ENCODE measurements at places on chromosomes 11 and 22.

- DNase-seq, result no peak
Measured at GRCh38 chr11:105392556-105392955, 217.3 kb upstream of the GRIA4 start.

DNA sequence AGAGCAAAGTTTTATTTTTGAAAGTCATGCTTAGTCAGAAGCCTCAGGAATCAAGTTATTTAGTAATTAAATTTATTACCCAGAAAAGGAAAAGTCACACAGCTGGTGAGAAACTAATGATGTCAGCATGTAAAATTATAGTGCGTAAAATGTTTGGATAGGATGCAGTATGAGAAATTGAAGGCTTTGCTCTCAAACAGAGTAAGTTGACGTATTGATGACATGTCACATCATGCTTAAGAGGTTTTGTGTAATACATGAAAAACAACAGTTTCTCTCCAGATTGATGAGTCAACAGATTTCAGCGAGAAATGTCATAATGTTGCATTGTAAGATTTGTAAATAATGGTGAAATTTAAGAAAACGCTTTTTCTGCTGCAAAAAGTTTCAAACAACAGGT is 769.8 kb downstream of the METTL15 start:
- DNase-seq, result no peak

DNA sequence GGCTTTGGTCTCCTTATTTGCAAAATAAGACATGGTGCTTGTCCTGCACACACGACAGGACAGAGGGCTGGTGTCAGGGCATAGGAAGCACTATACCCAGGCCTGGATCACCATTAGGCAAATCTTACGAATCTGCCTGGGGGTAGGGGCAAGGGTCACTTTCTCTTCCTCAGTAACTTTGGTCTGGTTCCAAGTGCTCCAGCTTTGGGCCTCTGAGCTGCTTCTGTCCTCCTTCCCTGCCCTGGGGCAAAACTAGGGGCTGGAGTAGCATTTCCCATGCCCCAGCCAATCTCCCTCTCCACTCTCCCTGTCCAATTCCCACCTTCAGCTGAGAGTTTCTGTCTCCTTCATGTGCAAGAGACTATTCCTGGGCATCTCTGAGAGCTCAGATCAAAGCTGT is 123.7 kb upstream of the NECTIN1 start:
- DNase-seq, result no peak

GRCh38 chr11:48028914-48029680 is 48.7 kb downstream of the PTPRJ start:
- DNase-seq, result no peak

DNA sequence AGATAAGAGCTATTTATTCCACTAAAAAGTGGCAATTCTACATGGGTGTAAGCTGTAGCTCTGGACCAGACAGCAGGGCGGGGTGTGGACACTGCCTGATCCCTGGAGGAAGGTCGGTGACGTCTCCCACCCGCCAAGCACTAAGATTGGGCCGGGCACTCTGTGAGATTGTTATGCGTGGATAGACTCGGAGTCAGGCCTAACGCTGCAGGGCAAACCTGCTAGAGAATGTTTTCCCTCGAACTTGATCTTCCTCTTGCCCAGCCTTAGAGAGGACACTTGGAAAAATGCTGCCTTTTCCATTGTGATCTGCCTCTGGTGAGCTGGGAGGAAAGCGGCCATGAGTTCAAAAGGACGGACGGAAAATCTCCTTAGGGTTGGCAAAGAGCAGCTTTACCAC is 1273.4 kb downstream of the TBC1D22A start:
- DNase-seq, result no peak

- DNase-seq, result peak; percentile 1
Measured at GRCh38 chr11:2806351-2807024, 79.1 kb downstream of the CDKN1C start.

GRCh38 chr11:33307984-33308383 is 50.8 kb downstream of the HIPK3 start:
- no peak for DNase-seq

DNA sequence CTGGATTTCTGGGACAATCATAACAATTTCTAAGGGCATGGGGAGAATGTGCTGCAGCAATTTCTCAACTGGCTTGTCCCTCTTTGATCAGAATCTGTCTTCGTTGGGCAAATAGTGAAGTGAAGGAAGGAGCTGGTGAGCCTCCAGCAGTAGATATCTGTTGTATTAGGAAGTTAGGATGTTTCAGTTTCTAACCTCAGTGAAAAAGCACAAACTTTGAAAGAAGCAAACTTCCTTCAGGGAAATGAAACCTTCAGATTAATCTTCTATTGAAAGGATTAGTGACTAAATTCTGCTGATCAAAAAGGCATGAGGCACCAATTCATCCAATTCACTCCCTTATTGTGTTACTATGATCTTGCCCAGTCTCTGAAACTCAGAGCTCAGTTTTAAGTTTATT is 24.3 kb downstream of the LMO2 start:
- no peak for DNase-seq

DNA sequence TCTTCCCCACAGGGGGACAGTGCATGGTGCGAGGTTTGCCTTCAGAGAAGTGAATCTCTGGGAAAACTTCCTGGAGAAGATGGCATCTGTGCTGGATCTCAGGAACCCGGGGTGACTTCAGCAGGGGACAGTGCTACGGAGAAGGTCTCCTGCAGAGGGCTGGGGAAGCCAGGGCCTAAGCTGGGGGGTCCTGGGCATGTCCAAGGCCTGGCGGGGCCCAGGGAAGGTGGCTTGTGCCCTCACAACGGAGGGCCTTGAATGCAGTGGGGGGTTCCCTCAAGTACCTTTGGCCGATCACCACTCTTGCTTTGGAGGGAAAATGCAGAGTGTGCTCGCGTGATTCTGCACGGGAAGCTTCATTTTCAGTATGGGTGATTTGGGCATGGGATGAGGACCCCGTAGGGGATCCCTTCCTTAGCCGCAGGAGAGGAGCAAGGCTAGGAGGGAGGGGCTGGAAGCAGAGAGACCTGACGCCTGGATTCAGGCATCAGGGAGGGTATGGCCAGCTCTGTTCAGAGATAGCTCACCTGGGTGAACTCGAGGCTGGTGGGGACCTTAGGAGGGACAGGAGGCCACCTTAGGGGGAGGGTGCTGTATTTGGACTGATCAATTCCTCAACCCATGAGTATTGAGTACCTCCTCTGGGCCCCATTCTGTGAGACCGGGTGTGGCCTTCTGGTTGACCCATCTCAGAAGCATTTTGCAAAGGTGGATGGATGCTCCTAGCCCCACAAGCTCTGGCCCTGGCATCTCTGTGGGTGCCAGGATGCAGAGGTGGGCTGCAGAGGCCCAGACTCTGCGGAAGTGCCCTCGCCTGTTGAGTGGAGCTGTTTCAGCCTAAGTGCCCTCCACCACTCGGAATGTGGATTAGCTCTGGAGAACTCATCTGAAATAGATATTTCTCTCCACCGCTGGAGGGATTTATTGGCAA is 529.4 kb downstream of the TBC1D22A start:
- DNase-seq, result no peak

DNA sequence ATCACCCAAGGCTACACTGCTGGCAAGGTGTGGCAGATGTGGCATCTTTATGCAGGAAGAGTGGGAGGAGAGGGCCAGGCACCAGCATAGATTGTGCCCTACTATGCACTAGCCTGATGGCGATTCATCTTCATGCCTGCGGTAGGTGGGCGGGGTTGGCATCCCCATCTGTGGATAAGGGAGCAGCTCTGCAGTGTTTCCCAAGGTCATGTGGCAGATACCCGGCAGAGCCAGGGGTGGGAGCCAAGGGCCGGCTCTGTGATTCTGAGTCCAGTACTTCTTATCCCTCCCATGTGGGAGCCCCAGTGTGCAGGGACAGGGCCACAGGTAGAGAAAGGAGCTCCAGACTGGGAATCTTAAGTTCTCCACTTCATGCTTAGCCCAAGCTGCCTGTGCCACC is 20.0 kb downstream of the CD82 start:
- no peak for DNase-seq

DNA sequence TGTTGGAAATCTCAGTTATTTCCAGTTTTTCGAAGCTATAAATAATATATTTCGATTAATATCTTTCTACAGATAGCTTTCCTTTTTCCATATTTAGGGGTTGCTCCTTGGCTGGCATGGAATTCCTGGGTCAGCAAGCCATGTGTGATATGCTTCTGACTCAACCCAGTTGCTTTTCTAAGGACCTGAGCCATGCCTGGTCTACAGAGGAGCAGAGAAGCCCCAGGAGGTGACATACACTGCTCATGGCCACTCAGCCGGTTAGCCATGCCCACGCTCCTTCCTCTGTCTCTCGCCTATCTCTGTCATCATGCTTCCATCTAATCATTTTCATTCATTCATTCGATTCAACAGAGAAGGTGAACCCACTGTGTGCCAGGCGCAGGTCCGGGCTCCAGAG is 23.2 kb upstream of the PDGFB start:
- no peak for DNase-seq

DNA sequence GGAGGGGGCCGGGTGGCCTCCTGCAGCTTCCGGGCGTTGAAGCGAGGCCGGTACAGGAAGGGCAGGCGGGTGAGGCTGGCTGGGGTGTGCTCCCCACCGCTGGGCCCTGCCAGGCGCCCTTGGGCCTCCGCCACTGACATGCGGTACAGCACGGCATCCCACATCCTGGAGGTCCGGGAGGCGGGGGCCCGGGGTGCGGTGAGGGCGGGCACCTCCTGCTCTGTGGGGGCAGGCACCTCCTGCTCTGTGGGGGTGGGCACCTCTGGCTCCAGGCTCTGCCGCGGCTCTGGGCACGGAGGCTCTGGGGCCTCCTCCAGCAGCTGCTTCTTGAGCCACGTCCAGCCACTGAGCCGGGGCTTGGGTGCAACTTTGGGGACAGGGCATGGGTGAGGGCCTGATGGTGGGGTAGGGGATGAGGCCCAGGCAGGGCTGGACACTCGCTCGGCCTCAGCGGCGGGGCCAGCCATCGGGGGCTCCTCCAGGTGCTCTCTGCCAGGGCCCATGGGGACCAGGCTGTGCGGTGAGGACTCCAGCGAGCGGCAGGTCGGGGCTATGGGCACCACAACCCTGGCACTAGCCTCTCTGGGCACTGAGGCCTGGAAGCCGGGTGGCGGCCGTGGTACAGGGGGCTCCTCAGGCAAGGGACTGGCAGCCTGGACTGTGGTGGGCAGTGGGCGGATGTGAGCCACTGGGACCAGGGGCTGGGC is 2.3 kb downstream of the PRR33 start:
- DNase-seq, result peak; percentile 67

DNA sequence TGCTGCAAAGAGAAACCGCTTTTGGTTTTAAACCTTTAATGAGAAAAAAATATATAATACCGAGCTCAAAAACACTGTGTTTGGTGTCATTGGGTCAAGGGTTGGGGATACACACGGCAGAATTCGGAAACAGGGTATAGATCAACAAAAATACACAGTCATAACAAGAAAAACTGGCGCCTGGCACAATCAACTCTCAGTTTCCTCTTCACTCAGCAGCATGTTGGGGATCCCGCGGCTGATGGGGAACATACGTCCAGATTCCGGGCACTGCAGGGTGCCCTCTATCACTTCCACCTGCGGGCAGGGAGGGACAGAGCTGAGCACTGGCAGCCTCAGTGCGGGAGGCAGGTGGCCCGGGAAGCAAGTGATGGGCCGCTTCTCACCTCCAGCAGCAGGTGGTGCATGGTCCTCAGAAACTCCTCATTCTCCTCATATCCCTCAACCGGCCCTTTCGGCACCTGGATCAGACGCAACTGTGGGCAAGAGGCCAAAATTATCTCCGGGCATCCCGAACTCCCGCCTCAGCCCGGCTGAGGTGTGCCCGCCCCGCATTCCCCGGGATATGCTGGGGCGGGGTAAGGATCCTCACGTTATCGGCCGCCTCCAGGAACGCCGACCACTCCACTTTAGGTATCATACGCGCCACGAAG is 561 bp downstream of the TRMT112 start:
- DNase-seq, result peak; percentile 35

DNA sequence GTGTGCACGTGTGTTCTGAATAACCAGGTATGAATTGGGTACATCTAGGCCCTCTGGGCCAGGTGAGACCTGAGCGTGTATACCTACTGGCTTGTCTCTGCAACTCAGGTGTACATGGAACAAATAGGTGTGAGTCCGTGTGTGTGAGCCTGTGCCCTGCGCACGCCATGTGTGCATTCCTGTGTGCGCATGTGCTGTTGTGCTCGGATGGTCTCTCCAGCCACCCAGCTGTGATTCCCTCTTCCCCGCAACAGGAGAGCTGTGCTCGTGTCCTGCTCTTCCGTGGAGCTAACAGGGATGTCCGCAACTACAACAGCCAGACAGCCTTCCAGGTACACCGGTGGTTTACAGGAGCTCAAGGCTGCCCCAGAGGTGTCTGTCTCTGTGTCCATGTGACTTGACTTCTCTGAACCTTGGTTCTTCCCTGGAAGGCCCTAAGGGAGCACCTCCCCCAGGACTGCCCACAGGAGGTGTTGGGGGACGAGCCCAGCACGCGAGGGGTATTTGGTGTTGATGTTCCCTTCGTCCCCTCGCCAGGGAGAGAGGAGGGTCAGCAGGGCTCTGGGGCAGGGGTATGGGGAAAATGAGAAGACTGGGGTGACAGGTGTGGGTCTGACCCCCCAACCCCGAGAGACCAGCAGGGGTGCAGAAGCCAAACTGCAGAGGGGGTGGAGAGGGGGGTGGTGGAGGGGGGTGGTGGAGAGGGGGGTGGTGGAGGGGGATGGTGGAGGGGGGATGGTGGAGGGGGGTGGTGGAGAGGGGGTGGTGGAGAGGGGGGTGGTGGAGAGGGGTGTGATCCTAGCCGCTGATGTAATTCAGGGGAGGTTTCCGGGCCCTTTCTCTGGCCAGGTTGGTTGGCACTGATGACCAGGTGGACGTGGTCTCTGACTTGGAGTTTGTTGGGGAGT is 10.7 kb downstream of the SHANK3 start:
- DNase-seq, result no peak

DNA sequence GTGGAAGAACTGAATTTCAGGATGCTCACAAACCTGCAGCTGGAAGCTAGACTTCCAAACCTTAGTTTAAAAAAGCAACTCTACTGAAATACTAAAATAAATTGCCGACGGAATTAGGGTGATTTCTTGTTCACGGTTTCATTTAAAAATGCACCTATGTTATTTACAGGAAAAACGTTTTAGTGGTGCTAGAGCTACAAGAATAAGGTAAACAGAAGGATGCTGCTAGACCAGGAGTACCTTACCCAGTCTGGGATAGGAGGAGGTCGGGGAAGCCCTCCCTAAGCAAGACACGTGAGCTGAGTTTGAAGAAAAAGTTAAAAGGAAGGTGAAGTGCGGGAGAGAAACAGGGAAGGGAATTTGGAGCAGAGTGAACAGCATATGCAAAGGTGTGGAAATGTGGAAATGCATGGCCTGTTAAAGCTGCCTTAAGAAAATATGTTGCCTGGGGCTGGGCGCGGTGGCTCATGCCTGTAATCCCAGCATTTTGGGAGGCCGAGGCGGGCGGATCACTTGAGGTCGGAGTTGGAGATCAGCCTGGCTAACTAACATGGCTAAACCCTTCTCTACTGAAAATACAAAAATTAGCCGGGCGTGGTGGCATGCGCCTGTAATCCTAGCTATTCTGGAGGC is 1.4 kb upstream of the FTH1 start:
- DNase-seq, result no peak

DNA sequence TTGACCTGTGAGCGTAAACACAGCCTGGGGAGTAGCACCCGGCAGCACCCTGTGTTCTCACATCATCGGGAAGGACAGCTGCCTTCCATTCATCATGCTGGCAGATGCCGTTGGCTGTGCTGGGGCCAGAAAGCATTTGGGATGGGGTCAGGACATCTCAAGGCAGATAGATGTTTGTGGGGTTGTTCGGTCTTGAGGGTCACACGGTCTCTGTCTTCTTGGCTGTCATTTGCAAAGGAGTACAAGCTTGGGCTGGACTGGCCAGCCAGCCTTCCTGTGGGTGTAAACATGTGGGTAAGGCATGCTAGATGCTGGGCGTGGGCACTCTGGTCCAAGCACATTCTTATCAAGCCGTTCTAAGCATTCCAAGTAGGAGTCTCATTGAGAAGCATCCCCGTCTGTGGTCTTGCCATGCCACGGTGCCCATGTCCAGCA is 81.4 kb downstream of the TBC1D22A start:
- no peak for DNase-seq
